Dermis blood vessel endothelial cell (primary cell): ENCODE measurements at places on chromosomes 5 and 9.

GRCh38 chr5:77355751-77356150, 136.4 kb downstream of the WDR41 start:
- DNase-seq: no peak

GRCh38 chr5:153157156-153157555, 333.3 kb upstream of the GRIA1 start:
- no peak for DNase-seq

GRCh38 chr9:87684627-87685219, 41.2 kb upstream of the CTSL start:
- peak; percentile 63 for DNase-seq

DNA sequence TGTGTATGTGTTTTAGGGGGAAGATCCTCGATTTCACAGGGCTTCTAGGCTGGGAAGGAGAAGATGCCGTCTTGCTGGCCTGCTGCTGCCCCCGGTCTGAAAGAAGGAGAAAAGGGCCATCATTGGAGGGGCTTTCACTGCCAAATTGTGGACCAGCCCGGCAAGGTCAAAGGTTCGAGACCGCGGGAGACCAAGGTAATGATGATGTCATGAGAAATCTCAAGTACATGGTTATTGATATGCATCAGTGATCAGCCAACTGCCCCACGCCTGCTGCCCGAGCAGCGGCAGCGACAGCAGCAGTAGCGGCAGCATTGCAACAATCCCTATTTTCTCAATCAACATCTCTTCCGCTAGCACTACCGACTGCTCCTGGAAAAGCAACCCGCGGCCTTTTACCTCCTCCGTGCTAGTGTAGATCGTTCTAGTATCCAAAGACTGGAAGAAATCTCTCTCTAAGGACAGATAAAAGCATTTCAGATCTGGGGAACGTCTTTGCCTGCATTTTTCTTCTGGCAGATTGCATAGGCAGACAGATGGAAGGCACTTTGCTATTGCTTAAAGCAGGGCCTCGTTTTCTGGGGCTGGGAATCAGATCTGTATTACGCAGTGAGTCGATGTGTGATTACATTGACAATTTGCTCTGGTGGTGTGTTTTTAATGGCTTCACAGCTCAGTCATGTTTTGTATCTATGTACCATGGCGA, 215.3 kb downstream of the MEF2C start:
- no peak for DNase-seq

DNA sequence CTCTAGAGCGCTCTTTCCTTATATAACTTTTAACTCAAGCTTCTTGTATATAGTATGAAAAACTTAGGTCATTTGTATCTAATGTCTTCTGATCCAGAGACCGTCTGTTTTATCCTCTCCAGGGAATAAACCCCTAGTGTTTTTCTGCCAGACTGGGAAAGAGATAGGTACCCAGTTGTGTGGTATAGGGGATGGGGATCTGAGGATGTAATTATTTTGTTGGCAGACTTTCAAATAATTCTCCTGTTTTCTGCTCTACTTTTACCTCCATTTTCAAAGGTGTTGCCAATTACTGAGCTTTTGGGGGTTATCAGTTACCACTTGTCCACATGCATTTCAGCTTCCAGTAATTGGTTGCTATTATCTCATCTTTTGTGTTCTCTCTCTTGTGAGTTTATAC, 17.9 kb downstream of the CCDC171 start:
- no peak for DNase-seq

DNA sequence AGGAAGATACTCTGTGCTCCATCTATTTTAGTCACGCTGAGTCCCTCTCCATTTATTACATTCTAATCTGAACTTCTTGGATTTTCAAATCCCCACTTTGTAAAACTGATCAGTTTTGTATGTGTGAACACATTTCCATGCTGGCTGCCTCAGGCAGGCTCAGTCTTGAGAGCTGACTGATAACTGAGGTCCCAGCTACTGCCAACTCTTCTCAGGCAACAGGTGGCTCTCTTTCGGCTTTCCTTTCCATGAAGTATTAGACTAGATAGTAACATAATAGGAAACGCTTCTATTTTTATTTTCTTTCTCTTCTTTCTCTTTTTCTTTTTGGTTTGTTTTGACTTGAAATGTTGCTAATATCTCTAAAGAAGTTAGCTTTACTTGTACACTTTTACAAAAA, 138.4 kb downstream of the TARS1 start:
- no peak for DNase-seq

DNA sequence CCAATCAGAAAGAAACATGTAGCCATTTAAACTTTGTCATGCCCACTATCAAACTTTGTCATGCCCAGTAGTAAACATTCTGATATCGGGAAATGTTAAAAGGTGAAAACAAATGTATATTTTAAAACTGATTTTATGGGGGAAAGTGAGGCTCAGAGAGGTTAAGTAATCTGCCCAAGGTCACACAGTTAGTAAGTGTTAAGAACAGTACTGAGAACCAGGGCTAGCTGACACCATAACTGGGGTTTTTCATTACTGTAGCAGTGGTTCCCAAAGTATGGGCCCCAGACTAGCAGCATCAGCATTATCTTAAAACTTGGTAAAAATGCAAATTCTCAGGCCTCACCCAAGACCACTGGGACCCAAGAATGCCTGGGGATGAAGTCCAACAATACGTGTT, 9.9 kb upstream of the FRRS1L start:
- no peak for DNase-seq

- DNase-seq: no peak
These were observed 79.0 kb upstream of the TARS1 start for GRCh38 chr5:33361781-33362180.

DNA sequence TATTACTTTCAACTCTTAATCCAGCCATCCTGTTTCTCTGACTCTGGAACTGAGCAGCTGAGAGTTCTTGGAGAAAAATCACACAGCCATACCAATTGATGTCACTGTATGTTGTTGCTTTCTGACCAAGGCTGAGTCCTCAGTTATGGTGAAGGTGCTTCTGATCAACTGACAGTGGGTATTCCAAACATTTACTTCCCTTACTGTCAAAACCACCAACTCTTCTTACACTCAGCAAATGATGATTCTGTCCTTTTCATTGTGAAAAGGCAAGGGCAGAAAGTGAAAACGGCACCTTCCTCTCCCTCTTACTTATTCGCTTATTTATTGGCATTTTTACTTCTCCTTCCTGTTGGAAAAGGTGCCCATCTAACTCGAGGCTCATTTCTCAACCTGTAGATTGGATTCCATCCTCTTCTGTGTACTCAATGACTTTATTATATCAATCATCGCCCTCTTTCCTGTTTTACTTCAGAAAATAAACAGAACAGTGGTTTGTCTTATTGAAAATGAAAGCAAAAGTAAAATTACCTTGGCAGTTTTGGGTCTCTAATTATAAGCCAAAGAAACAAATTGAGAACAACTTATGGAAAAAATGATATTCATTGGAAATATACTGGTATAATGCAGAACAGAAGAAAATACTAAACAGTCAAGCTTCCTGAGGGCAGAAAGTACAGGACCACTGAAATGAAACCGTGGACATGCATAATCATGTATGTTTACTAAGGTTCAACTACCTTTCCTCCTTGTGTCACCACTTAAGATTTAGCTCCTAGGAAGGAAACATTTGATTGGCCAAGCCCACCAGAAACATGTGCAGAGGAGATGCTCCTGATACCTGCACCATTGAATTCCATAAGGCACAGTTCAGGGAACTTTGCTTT, 104.5 kb upstream of the CHD1 start:
- peak; percentile 25 for DNase-seq

GRCh38 chr5:97624886-97625285, 441.8 kb upstream of the RIOK2 start:
- no peak for DNase-seq

- no peak for DNase-seq
These were observed 64.6 kb upstream of the HAPLN1 start for GRCh38 chr5:83785176-83785668.

DNA sequence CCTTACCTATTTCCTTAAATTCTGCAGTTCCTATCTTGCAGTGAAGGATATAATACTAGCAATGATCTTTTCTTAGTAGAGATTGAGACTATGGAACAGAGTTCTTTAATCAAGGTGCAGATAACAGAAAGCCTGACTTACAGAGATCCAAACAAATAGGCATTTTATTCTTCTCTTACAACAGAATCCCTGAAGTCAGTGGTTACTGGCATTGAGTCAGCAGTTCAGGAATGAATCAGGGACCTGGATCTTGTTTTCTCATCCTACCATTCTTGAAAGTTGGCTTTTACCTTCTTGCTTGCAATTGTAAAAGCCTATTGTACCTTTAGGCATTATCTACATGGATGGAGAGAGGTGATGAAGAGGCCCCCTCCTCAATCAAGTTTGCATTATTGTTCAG, 47.5 kb upstream of the TLE4 start:
- no peak for DNase-seq

DNA sequence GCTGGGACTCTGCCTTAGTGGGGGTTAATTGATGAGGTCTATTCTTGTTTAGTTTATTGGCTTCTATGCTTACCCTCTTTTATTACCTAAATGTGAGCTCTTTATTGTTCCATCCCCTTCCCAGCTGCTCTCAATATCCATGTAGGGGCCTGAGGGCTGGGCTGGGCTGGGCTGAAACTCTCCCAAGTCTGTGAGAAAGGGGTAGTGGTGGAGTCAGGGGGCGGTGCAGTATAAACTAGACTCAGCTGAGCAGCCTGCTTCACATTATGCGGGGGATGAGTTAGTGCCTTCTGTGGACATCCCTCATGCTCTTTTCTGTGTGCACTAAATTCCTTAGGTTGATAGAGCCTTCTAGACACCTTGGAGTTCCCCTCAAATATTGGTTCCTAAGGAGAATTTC, 451.8 kb upstream of the PTGER4 start:
- no peak for DNase-seq

DNA sequence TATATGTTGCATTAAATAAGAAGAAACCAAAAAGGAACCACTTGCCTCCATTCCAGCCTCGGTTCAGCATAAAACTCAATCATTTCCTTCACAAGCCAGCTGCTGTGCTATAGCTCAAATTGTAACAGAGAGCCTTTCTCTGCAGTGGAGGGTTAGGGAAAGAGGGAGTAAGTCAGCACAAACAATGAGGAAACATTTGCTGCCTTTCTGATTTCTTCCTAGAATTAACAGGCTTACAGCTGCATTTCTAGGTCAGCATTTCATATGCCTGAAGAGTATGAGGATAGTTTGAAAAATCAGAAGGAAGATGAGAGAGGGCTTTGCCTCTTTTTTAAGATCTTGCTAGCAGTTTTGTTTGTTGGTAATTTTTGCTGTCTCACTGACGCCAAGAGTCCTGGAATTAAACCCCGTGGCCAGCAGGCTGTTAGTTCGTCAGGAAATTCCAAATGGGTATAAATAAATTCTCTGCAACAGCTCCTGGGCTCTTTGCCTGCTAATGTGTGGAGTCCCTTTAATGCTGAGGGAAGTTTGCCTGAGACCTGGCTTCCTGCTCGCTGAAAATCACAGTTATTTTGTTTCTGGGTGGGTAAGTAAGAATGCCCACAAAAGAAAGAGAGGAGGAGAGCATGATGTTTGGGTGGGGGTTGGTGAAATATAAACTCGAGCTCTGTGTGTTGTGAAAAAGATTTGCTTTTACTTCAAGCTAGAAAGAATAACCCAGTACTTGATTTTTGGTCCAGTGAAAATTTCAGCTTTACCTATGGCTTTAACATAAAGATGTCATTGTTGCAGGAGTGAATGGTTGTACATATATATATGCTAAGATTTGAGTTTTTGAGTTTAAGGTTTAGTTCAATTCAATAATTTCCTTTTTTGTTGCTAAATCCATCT, 148.1 kb upstream of the DMRT1 start:
- DNase-seq: peak; percentile 91

DNA sequence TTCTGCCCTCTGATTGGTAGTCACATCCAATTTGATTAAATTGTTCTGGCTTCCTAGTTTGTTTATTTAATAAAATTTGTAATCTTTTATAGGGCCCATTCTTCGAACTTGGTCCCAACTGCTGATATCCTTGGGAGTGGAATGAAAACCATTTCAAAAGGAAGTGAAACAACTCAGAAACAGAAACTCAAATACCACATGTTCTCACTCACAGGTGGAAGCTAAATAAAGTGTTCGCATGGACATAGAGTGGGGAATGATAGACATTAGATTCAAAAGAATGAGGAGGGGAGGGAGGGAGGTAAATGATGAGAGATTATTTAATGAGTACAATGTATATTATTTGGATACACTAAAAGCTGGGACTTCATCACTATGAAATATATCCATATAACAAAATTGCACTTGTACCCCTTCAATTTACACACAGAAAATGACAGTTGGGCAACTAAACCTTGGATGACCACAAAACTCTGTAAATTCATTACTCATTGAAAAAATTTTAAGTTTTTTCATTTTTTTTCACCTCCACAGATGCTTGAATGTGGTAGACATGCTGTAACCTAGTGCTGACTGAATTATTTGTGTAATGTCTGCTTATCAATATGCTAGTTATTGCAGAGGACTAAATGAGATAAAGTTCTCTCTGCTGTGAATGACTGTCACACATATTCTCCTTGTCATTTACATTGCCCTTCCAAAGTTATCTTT, 16.0 kb downstream of the ATP10B start:
- DNase-seq: no peak
